Activated CD8-positive, alpha-beta memory T cell treated with anti-CD3 and anti-CD28 coated beads for 1 hour (primary cell): ENCODE measurements at places on chromosomes 6 and 20.

GRCh38 chr20:5835871-5836270, 85.7 kb downstream of the SHLD1 start:
- DNase-seq = no peak

GRCh38 chr20:50996901-50997865, 25.7 kb downstream of the KCNG1 start:
- no peak for DNase-seq

- DNase-seq = no peak
Measured at GRCh38 chr6:158086054-158086503, 82.0 kb downstream of the SERAC1 start.

GRCh38 chr6:139037490-139037889, 8.9 kb downstream of the ABRACL start:
- DNase-seq = no peak

GRCh38 chr6:106764353-106764980, 135.1 kb downstream of the QRSL1 start:
- no peak for DNase-seq

- no peak for DNase-seq
Measured at GRCh38 chr6:109303640-109304283, 78.5 kb downstream of the CD164 start.

GRCh38 chr6:134948691-134949090, 1.2 kb downstream of the ALDH8A1 start:
- no peak for DNase-seq

DNA sequence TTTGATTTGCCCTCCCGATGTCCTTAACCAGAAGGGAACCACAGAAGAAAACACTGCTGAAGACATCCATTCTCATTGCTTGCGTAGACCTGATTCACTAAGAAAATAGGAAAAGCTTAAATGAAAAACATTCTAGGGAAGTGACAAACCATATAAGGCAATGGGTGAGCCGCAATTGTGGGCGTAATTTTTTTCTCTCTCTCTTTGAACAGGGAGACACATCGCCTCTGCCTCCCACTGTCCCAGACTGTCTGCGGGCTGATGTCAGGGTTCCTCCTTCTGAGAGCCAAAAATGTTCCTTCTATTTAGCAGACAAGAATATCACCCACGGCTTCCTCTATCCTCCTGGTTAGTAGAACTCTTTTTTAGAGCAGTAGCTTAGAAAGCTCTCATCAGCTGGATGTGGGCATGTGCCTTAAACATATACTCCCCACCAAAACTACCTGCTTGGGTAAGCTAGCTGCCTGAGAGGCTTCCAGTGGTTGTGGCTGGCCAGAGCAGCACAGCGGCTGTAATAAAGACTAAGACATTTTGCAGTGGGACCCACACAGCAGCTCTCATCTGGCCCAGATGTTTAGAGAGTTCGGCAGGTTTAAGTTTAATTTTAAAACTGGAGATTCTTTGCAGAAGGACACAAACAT, 22.7 kb upstream of the CTAGE9 start:
- DNase-seq = no peak

GRCh38 chr20:45322952-45323383, 14.9 kb upstream of the MATN4 start:
- DNase-seq = no peak

- DNase-seq = no peak
Measured at GRCh38 chr6:137182654-137183073, 9.2 kb upstream of the IL22RA2 start.

DNA sequence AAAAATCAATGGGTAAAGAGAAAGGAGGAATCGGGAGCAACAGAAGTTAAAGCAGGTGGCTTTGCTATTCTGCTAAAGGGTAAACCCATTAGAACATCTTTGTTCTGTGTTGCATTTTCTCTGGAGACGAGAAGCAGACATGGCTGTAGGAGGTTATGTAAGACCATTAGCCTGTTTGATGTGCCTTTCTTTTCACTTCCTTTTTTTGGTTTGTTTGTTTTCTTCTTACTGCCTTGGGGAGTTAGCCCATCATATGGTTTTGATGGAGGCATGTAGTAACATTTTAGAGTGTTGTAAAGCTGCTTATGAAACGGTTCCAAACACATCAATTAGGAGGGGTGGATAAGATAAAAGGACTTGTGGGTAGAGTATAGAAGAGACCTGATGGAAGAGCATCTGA, 131.0 kb downstream of the DOK5 start:
- DNase-seq = no peak

DNA sequence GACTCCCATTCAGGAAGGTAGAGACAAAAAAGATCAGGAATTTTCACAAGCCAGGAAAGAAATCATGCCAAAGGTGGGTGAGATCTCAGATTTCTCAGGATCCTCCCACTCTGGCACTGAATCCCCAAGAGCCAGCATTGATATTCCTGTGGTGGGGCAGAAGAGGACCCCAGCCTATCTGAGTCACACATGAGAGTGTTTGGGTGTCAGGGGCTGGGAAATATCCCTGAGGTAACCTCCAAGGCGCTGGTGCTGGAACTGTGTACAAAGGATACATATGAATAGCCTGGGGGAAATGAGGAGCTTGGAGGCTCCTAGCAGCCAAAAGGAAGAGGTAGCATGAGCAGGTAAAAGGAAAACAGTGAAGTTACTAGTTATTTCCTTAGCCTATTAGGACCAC, 369.4 kb downstream of the BTBD9 start:
- no peak for DNase-seq

DNA sequence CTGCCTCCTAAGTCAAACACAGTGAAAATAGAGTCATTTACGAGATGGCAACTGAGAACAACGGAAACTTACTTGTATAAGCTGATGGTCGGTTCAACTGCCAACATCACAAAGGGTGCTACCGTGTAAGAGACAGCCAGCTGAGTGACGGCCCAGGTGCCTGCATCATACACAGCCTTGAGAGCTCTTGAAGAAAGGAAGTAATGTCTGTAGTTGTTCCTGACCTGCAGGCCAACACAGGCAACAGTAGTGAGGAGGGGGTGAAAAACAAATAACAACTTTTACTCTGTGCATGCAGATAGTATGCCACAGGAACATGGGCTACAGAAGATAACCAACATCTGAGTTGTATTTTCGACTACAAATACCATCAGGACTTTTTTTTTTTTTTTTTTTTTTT, 102.7 kb downstream of the MBOAT1 start:
- no peak for DNase-seq

GRCh38 chr6:63543982-63544381, 28.3 kb upstream of the LOC128125822 start:
- no peak for DNase-seq

DNA sequence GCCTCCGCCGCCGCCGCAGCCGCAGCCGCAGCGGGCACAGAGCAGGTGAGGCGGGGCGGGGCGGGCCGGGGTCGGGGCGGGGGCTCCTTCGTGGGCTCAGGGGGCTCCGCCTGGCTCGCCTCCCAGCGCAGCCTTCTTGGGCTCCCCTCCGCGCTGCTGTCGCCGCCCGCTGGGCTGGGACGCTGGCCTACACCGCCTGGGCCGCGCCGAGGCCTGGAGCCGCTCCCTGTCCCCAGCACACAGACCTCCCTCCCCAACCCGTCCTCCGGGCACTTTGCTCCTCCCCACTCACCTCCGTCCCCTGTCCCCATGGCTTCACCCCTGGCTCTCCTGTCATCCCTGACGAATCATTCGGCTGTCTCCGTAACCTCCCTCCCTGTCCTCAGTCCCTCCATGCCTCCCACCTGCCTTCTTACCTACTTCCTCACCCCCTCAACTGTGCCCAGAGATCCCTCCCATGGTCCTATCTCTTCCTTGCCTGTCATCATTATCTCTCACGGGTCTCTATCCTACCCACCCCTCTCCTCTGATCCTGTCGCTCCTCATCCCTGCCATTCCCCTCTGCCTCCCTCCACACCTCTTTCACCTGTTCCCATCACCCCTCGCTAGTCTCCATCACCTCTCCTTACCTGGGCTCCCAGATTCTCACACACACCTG, 512 bp downstream of the TTBK1 start:
- DNase-seq = no peak

GRCh38 chr6:167579806-167580618, 246.7 kb upstream of the AFDN start:
- no peak for DNase-seq

DNA sequence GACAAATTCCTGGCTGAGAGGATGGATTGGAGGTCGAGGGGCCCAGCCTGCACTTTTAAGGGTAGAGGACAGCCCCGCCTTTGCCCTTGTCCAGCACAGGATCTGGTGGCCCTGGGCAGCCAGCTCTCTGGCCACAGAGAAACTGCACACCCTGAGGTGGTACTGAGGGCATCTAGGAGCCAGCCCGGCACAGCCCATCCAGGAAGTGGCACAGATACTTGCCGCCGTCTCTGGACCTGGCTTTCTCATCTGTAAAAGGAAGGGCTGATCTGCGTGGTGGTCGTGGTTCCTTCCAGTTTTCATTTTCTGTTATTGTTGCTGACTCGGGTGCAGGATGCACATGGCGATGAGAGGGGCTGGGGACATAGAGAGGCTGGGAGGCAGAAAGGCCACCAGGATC, 16.0 kb upstream of the SLC22A7 start:
- no peak for DNase-seq

GRCh38 chr6:52407467-52407866, 12.7 kb upstream of the EFHC1 start:
- DNase-seq = no peak

- no peak for DNase-seq
Measured at GRCh38 chr6:108179741-108180140, 13.9 kb downstream of the NR2E1 start.

DNA sequence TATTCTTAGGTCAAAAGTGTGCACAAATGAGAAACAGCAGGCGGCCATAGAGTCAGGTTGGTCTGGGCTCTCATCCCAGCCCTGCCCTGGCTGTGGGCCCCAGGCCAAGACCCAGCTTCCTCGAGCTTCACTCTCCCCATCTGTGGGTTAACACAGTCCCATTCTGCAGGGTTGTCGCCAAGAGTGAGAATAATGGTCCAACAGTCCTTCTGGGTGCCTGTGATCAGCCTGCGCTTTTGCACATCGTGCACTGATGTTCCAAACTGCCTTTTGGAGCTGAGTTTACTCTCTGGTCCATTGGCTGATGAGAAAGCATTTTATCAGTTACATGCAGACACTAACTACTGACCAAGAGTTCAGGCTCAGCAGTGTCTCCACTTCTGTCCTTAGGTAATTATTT, 82.6 kb downstream of the INSM1 start:
- DNase-seq = no peak

DNA sequence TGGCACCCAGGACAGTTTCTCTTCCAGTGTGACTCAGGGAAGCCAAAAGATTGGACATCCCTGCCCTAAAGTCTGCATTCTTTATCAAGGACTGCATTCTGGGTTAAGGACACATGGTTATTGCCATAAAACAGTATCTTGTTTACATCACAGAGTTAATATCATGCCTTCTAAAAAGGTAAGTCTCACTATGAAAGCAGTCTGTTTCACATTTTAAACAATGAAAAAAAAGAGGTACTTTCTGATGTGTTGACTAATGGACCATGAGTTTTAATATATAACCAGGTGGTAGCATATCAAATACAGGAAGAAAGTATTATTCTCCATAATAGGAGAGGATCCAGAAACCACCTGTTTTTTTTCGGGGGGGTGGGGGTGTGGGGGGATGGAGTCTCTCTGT, 93.7 kb downstream of the TIAM2 start:
- DNase-seq = no peak

DNA sequence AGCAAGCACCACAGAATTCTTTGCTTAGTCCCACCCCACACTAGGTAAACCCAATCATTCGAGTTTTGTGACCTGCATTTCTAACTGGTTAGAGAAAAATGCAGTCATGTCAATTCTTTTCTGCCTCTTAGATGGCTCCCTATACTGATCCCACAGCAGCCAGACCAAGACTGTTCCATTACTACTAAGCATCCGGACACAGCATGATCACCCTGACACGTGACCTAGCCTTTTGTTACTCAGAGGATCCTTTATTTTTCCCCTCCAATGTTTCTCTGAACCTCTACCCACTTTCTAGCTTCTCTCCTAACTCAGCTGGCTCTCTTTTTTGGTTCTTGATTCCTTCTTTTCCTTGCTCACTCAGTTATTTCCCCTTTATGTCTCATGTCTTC, 87.9 kb downstream of the PDE10A start:
- no peak for DNase-seq

GRCh38 chr6:170443151-170443662, 109.9 kb downstream of the PSMB1 start:
- DNase-seq = no peak

DNA sequence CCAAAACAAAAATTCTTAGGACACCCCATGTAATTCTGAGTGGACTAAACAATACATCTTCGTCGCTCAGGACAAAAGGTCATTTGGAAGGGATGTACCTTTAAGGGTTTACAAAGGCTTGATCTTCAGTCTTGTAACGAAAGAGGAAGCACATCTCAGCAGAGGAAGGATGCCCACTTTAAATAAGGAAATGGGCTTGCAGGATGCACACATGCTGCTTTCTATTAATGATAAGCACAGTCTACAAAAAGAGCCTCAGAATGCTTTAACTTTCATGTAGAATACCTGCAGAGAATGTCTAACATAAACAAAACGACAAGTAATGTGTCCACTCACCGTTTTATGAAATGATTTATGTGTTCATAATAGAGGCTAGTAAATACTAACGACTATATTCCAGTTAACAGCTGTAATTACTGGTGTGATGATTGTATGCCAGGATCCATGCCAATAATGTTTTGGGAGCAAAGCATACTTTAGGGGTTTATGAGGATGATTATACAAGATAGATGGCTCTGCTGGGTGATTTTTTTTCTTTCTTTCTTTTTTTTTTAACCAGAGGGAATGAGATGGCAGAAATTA, 216.9 kb downstream of the GMDS start:
- DNase-seq = no peak

DNA sequence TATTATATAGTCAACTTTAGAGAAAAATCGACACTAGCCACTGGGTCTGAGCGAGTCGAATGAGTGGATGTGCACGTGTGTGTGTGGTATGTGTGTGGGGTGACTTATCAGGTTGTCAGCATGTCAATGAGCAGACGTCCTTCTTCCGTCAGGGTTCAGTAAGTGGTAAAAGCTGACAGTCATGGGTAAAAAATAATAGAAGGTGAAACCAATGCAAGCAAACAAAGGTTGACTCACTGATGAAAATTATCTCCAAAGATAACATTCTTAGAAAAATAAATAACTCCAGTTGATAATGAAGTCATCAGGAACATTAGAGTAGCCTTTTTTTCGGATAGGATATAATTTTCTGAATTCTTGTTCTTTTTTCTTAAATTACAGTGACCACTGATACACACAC, 243.8 kb upstream of the FOXQ1 start:
- no peak for DNase-seq
